SK-N-SH (cell line): ENCODE measurements at places on chromosomes 7 and 10. TPM values are rescaled to one million over a fixed set of nuclear protein-coding genes. Genes with fewer than 3 reads are reported as not detected.

- no peak for DNase-seq
These were observed 20.9 kb downstream of the SLC25A13 start for GRCh38 chr7:96300986-96301385.

DNA sequence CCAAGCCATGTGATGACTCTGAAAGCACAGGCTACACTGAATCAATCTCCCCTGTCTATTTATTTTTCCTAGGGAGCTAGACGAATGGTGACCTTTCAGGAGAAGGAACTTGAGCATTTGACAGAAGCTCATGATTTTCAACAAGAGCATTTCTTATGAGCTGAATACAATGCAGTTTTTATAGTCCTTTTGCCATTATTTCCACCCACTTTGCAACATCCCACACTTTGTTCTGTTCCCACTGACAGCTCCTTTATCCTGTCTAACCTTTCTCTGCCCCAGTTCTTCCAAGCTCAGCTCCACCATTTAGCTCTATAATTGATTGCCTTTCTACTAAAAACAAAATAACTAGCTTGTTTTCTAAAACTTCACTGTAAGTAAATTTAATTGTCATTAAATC, 91.9 kb upstream of the PRSS1 start:
- no peak for DNase-seq

GRCh38 chr10:125004571-125005311, 62.8 kb downstream of the ZRANB1 start:
- DNase-seq, result peak; percentile 22

DNA sequence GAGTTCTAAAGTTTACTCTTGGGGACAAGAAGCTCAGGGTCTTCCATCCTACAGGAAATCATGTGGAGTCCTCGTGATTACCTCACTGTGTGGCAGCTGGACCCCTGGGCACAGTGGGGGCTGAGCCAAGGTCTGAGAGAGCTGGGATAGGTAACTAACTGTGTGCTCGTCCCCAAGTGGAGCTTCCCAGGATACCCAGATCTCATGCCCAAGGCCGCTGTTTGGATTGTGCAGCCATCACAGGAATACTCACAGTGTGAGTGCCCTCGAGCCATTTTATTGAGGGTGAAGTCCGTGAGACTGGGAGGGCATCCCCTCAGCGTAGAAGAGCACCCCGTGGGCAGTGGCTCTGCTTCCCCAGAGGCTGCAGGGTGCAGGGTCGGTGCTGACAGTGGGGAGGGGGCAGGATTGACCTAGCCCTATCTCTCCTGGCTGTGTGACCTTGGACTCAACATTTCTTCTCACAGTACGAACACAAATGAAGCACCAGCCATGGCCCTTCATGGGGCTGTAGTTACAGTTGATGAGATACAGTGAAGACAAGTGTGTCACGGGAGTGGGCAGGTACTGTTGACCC, 69.6 kb upstream of the LEP start:
- DNase-seq, result no peak

Gene ZNRF2
- 3.8 and 4.0 TPM in 2 replicates for polyA plus RNA-seq
